Endothelial cell of umbilical vein (primary cell): ENCODE measurements at places on chromosomes 1 and 21. TPM values are rescaled to one million over a fixed set of nuclear protein-coding genes. Genes with fewer than 3 reads are reported as not detected.

Gene TRMT13
- 12.7 and 14.1 TPM in 2 replicates for total RNA-seq

Gene CLIC6
- total RNA-seq, result not detected in 2 replicates

Gene HSF2BP
- 0.55 and 0.67 TPM in 2 replicates for total RNA-seq

Gene C1orf35
- 21.7 and 23.9 TPM in 2 replicates for total RNA-seq

DNA sequence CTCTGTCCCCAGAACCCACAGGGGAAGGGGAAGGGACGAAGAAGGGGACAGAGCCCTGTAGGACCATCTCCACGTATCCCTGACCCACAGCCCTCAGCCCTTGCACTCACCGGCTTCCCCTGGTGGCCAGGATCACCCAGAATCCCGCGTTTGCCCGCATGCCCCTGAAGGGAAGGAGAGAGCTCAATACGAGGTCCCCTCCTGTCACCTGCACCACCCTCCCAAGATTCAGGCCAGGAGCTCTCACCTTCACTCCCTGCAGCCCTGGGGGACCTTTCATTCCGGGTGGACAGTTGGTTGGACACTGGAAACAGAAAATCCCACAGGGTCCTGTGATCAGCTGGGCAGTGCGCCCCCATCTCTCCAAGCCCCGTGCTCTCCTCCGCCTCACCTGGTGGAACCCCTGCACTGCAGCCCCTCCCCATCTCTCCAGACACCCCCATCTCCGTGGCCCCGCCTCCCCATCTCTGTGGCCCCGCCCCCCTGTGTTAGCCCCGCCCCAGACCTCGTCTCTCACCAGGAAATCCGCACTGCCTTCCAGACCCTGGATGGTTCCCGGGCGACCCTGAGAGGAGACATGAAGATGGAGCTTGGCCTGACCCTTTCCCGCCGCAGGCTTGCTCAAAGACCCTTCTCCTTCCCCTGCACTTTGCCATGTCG, 6.0 kb downstream of the COL9A2 start:
- DNase-seq, result no peak

DNA sequence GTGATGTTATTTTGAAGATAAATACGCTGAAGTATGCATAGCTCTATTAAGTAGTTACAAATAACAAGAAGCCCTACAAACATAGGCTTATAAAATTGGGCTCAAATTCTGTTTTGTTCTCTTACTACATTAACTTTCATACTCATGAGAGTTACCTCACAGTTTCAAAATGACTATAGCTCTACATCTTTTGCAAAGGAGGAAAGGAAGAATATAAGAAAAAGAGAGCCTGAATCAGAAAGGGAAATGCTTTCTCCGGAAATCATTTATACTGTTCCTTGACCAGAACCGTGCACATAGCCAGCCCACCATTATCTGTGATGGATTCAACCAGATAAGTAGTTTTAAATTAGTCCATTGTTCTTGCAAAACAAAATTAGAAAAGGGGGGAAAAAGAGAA, 1252.1 kb downstream of the NCAM2 start:
- DNase-seq, result no peak

GRCh38 chr21:31351438-31351837, 7.4 kb upstream of the TIAM1 start:
- DNase-seq, result no peak

DNA sequence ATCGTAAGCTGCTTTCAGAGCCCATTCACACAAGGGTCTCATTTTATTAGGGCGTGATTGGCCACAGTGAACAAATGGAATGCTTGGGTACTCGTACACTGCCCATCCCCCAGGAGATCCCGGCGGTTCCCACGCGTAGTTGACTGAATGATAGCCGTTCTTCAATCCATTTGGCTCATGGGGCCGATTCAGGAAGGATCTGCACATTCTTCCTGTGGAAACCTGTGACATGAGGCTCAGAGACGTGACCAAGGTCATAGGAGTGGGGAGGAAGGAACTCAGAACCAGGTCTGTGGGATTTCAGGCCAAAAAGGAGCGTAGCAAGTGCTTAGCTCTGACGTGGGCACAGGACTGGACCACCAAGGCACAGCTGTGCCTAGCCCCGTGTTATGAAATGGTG, 11.7 kb downstream of the ABCG1 start:
- no peak for DNase-seq

DNA sequence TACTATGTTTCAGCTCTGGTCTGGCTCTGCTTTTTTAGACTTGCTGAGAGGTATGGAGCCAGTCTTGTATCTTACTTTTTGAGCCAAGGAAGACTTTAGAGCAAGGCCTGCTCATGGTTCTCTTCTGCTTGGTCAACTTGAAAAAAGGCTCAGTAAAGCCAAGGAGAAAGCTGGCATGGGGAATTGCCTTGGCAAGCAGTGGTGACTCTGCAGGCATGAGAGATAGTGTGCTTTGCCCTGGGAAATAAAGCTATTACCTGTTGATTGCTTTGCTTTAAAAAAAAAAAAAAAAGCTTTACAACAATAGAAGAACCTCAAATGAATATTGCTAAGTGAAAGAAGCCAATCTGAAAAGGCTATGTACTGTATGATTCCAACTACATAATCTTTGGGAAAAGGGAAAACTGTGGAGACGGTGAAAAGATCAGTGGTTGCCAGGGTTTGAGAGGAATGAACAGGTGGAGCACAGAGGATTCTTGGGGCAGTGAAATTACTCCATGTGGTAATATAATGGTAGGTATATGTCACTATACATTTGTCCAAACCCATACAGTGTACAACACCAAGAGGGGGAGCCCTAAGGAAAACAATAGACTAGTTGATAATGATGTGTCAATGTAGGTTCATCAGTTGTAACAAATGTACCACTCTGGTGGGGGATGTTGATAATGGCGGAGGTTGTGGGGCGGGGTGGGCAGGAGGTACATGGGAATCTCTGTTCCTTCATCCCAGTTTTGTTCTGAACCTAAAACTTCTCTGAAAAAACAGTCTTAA, 87.6 kb downstream of the HMCN1 start:
- no peak for DNase-seq

GRCh38 chr1:55200667-55201066, 14.5 kb downstream of the USP24 start:
- no peak for DNase-seq

GRCh38 chr1:40067023-40067422, 26.5 kb downstream of the CAP1 start:
- DNase-seq, result no peak
